ENCODE measurements at places on chromosomes 2 and 18. TPM values are rescaled to one million over a fixed set of nuclear protein-coding genes. Genes with fewer than 3 reads are reported as not detected.

Gene CCBE1
- 60.9 TPM for total RNA-seq

- H3K4me1 ChIP-seq: no peaks in the 10 kb centered on the region
- no peak for DNase-seq
- H3K27me3 ChIP-seq: no peaks in the 10 kb centered on the region
- H3K27ac ChIP-seq: no peak overlapping the region
- no peaks in the 10 kb centered on the region for H3K36me3 ChIP-seq
These were observed 332.9 kb upstream of the RBMS1 start for GRCh38 chr2:160826496-160826895.

Gene IL1R2
- total RNA-seq: 1.0 TPM

GRCh38 chr2:104572834-104573233, 281.1 kb upstream of the POU3F3 start:
- no peak overlapping the region for H3K27ac ChIP-seq
- H3K4me1 ChIP-seq: no peaks in the 10 kb centered on the region
- H3K36me3 ChIP-seq: no peaks in the 10 kb centered on the region

GRCh38 chr2:41872646-41873045, 175.2 kb upstream of the PKDCC start:
- peaks cover 2% of the 10 kb centered on the region for H3K4me1 ChIP-seq
- H3K36me3 ChIP-seq: no peaks in the 10 kb centered on the region
- no peak overlapping the region for H3K27ac ChIP-seq
- peak; percentile 75 for DNase-seq

DNA sequence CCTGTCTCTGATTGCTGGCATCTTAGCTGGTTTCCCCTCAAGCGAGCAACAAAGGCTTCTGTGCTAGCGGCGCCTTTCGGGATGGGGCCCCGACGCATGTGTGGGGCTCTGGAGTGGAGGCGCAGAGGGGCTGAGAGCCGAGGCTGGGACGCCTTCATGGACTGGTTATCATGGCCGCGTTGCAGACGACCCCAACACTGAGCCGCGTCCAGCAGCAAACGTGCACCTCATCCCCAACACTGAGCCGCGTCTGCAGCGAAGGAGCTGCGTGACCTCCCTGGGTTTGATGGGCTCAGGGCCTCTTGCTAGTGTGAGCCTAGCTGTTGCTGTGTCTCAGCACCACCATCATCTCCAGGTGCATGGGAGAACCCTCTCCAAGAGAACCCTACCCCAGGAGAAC, 123.7 kb upstream of the CTDP1 start:
- no peak for DNase-seq
- no peak overlapping the region for H3K27ac ChIP-seq
- H3K4me3 ChIP-seq: no peak overlapping the region
- no peaks in the 10 kb centered on the region for H3K27me3 ChIP-seq
- no peaks in the 10 kb centered on the region for H3K36me3 ChIP-seq

GRCh38 chr18:31789409-31789808, 28.7 kb upstream of the SLC25A52 start:
- no peak for DNase-seq
- no peaks in the 10 kb centered on the region for H3K4me1 ChIP-seq
- H3K27ac ChIP-seq: no peak overlapping the region
- H3K36me3 ChIP-seq: no peaks in the 10 kb centered on the region
- H3K27me3 ChIP-seq: no peaks in the 10 kb centered on the region
- H3K4me3 ChIP-seq: no peak overlapping the region

DNA sequence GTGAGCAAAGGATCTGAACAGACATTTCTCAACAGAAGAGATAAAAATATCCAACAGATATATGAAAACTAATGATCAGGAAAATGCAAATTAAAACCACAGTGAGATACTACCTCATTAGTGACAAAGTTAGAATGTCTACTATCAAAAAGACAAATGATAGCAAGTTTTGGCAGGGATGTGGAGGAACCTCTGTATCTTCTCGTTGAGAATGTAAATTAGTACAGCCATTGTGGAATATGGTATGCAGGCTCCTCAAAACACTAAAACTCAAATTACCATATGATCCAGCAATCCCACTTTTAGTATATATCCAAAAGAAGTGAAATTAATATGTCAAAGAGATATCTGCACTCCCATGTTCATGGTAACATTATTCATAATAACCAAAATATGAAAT, 427.1 kb downstream of the LRRTM4 start:
- no peak for DNase-seq
- H3K27ac ChIP-seq: no peak overlapping the region
- H3K36me3 ChIP-seq: no peaks in the 10 kb centered on the region

- H3K4me1 ChIP-seq: no peaks in the 10 kb centered on the region
- no peak for DNase-seq
These were observed 34.7 kb downstream of the NPPC start for GRCh38 chr2:231891514-231891905.

Gene CAPN14
- 0.17 TPM for total RNA-seq

DNA sequence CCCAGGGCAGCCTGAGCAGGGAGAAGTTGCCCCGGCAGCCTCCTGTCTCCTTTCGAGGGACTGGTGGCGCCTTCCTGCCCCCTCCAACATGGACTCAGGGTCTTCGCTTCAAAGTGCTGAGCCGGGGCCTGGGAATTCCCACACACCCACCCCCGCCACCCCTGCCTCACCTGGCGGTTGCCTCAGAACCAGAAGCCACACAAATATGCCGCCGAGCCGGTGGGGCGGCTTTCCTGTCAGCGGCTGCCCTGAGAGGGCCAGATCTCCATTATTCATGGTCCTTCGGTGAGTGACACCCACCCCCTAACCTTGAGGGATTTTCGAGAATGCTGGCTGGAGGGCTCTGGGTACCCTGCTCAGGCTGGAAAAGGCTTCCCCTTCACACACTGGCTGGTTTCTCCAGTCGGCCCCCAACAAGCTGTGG, 71.7 kb downstream of the SMAD7 start:
- H3K4me3 ChIP-seq: no peak overlapping the region
- H3K36me3 ChIP-seq: no peaks in the 10 kb centered on the region
- no peaks in the 10 kb centered on the region for H3K4me1 ChIP-seq
- DNase-seq: no peak
- H3K27me3 ChIP-seq: no peaks in the 10 kb centered on the region
- no peak overlapping the region for H3K27ac ChIP-seq

DNA sequence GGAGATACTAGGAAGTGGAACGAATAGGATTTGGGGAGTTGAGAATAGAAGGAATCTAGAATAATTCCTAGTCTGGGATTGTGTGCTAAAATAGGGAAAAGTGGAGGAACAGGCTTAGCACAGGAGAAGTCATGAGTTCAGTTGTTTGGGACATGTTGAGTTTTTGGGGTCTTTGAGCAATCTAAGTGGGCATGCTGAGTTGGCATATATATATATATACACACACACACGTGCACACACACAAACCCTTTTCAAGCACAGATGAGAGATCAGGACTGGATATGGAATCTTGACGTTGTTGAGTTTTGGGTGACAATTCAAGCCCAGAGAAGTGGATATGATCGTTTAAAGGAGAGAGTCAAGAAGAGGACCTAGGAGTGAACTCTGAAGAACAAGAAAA, 168.2 kb upstream of the CHST9 start:
- no peaks in the 10 kb centered on the region for H3K36me3 ChIP-seq
- DNase-seq: no peak
- no peaks in the 10 kb centered on the region for H3K27me3 ChIP-seq
- no peak overlapping the region for H3K4me3 ChIP-seq
- H3K27ac ChIP-seq: no peak overlapping the region
- no peaks in the 10 kb centered on the region for H3K4me1 ChIP-seq

Gene KCNE4
- 11.0 TPM for total RNA-seq

- no peak for DNase-seq
- no peaks in the 10 kb centered on the region for H3K27me3 ChIP-seq
- H3K27ac ChIP-seq: no peak overlapping the region
- H3K36me3 ChIP-seq: peaks cover under 1% of the 10 kb centered on the region
These were observed 122.1 kb downstream of the PKP4 start for GRCh38 chr2:158578703-158579330.
